Left ventricle myocardium inferior (tissue), 1 donor: ENCODE measurements at places on chromosomes 6 and 20. TPM values are rescaled to one million over a fixed set of nuclear protein-coding genes. Genes with fewer than 3 reads are reported as not detected.

- DNase-seq = no peak
Observed at GRCh38 chr6:133814238-133814637, 74.7 kb upstream of the TCF21 start.

DNA sequence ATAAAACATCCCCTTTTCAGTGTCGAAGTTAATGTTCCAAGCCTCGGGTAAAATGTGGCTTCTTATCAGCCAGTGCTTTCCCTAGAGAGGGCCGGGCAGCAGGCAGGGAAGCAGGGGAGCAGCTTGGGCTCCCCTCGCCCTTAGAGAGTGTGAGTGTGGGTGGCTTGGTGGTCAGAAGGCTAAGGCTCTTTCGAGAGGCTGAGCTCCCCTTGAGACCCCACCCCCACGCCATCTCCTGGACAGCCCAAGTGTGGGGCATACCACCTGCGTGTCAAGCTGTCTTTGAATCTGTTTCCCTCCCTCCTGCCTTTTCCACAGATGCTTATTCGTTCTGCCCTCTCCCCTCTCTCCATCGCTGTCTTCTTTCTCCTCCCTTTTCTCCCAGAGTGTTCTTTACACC, 95.1 kb upstream of the FOXP4 start:
- no peak for DNase-seq

DNA sequence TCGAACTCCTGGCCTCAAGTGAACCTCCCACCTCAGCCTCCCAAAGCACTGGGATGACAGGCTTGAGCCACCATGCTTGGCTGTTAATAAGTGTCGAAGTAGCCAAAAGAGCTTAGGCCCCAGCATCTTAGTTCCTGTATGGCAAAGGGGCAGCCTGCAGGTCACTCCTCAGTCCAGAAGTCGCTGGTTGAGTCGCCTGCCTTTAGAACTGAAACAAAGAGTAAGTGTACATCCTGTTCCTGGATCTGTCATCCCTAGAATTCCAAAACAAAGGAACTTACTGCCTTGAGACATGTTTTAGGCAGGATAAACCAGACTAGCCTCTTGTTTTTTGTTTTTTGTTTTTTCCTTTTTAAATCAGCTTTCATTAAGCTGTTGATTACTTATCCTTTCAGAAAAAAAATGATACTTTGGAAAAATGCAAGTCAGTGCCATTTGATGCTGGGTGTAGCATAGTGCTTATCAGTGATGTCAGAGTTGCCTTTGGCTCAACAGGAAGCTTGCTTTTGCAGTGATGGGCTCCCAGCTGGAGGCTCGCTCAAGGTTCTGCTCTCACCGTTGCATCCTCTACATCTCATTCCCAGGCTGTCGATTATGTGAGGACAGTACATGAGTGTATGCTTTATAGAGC, 9.0 kb downstream of the ACTR5 start:
- DNase-seq = no peak

DNA sequence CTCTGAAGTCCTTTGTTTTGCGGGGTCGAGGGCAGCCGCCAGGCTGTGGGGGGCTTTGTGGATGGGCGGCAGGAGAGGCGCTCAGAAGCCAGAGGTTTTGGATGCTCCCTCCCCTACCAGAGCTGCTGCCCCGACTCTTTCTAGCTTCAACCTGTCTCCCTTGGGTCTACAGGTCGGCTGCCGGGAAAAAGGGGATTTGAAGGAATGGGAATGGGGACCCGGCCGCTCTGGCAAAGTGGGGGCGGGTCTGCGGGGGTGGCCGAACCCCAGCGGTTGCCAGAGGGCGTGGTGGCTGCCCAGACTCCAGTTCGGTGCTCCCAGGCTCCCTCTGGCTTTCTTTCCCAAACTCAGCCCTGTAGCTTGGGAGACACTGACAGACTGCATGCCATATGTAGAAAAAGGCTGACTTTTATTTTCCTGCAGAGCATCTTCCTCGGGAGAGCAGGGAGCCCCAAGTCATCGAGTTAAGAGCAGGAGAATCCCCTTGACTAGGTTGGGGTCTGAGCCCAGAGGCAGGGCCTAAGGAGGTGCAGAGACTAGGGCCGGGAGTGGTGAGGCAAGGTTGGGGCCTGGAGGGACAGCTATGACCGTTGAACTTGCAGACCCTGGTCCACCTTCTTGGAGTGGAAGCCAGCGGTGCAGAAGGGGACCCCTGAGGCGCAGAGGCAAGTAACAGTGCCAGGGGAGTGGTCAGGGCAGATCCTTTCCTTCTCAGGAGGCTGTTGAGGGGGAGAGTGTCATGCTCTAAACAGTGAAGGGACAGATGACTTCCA, 1.4 kb upstream of the PPP1R18 start:
- peak; percentile 56 for DNase-seq

GRCh38 chr6:4057036-4057435, 21.9 kb downstream of the FAM217A start:
- no peak for DNase-seq

The NECAB3 gene
- 81.3 TPM for total RNA-seq
